Large intestine (tissue), 12 donors: ENCODE measurements at places on chromosomes 3 and 15.

- no peak for DNase-seq
Observed at GRCh38 chr15:101055411-101055810, 136.3 kb downstream of the LRRK1 start.

- DNase-seq: no peak
Observed at GRCh38 chr3:177146646-177147045, 50.6 kb downstream of the TBL1XR1 start.

DNA sequence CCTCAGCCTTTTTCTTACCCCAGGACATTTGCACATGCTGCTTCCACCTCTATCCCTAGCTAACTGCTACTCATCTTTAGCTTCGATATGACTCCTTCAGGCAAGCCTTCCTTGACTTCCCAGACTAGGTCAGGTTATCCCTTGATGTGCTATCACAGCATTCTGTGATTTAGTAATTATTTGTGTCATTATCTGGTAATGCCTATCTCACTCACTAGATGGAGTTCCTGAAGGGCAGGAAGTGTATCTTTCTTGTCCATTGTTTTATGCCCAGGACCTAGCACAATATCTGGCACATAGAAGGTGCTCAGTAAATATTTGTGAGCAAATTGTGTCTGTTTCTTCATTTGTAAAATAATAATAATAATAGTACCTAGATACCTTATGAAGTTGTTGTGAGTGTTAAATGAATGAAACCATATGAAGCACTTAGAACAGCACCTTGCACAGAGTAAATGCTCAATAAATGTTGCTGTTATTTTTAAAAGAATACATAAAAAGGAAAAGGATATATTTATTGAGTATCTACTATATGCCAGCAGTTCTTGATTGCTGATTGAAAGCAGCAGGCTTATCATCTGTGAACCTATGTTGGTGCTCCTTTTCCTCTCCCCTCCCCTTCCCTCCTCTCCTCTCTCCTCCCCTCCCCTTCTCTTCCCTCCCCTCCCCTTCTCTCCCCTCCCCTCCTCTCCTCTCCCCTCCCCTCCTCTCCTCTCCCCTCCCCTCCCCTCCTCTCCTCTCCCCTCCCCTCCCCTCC lies 31.5 kb downstream of the SQOR start:
- no peak for DNase-seq

DNA sequence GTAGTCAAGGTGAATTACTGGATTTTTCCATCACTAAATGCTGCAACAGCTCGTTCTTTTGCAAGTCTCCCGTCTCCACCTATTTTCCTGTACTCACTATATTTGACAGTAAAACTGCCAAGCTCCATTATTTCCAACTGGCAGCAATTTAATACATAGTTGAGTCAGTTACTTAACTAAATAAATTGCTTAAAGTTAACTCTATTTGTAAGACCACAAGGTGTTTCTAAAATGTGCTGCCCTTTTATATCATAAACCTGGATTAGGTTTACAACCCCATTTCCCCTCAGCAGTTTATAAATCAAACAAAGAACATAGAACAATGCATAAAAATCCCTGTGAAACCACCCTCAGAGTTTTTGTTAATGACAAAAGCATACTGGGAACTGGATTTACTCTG lies 211.4 kb upstream of the DPH6 start:
- no peak for DNase-seq

DNA sequence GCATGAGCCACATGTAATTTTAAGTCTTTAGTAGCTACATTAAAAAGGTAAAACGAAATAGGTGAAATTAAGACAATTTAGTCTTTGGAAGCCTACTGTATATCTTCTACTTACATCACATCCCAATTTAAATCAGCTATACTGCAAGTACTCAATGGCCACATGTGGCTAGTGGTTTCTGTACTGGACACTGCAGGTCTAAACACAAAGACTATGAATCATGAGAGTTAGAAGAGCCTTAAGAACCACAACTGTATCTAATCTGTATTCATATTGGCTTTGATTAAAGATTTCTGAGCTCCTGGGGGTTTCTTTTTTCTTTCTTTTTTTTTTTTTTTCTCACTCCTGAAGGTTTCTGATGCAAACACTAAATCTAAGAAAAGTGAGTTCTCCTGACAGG lies 2.3 kb upstream of the EIF1B start:
- no peak for DNase-seq

- DNase-seq: no peak
Observed at GRCh38 chr3:72189339-72189738, 404.4 kb upstream of the PROK2 start.

DNA sequence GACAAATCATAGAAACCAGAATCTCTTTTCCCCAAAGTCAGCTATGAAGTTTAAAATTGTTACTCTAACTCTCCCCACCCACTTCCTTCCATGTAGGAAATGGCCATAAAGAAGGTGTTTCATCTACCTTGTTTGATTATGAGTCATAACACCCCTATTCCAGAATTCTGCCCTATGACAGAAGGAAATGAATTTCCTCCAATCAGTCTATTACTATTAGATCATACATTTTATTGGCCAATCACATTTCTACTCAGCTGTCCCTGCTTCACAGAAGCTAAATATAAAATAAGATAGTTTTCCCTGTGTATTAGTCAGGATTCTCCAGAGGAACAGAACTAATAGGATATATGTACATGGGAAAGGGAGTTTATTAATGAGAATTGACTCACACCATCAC lies 102.1 kb downstream of the TGFBR2 start:
- DNase-seq: no peak

DNA sequence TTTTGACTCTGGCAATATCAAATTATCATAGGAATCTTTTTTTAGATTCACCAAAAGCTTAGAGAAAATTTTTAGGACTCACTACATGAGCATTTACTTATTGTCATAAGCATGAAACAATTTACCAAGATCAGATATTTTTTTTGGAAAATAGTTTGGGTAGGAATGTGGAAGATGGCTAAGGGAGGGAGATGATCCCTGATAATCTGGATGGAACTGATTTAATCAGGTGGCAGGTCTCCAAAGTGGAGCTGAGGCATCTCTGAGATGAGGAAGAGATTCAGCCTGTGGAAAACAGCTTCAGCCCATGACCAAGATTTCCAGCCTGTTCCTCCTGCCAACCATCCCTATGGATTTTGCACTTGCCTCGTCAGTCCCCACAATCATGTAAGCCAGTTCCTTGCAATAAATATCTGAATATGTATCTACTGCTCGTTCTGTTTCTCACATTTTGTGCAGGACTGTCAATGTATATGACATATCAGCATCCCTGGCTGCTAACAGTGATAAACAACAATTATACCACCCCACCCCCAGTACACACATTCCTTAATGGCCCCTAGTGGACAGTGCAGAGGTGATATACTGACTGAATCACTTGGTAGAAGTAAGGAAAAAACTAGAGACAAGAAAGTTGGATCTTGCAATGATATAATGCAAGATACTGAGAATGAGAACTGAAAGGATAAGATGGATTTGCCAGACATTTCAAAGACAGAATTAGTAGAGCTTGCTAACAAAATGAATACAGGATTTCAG lies 183.8 kb downstream of the NEK10 start:
- no peak for DNase-seq
